ENCODE measurements at places on chromosomes 1 and 21.

DNA sequence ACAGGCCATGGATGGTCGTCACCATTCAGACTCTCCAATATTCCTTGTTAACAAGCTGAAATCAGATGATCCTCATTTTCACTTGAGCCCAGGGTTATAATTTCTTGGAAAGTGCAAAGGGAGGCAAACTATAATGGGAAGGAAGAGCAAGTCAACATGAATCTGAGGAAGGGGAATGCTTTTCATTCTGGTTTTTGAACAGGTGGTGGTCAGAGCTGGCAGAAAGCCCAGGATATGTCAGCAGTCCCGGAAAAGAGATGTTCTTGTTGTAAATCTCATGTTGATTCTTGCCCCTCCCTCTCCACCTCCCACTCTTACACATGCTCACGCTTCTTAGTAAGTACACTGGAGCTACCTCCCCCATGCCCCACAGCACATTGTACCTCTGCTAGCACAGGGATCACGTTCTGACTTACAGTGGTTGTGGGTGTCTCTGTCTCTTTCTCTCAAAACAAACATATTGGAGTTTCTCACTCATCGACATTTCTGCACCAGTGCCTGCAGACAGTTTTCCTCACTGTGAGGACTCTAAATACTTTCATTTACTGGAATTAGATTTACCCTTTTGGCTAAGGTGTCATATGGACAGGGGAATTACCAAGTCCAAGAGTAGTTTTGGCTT, 77.6 kb downstream of the XCL2 start:
- no peak for DNase-seq

GRCh38 chr1:41608211-41608610, 123.7 kb upstream of the EDN2 start:
- no peak for DNase-seq

DNA sequence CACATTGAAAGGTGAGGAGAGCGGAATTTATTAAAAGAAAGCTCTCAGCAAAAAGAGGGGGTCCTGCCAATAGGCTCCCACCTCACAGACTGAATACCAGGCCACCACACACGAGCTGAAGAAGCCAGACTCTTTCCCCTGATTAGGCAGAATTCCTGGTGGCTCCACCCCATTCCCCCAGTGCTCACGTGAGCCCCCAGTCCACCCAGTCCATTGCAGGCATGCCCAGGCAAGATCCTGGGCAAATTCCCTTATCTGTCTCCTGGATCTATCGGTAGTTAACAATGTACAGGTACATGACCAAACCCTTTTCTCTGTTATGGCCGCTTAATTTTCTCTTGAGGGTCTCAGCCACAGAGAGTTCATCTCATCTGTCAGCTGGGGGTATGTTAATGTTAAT, 54.6 kb upstream of the BTG3 start:
- no peak for DNase-seq

DNA sequence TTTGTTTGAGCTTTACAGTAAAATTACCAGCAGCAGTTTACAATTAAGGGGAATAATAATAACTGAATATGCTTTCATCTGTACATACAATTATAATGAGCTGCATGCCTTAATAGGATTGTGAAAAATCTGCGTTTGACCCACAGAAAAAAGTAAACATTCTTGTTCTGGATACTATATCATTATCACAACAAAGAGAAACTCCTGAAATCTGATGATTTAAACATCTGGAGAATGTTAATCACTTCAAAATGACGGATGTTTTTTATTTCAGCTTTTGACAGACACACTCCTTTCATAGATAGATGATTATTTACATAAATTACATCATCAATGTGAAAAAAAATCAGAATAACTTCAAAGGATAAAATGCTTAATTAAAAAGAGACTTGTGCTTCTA, 58.5 kb downstream of the TYW3 start:
- DNase-seq, result no peak

DNA sequence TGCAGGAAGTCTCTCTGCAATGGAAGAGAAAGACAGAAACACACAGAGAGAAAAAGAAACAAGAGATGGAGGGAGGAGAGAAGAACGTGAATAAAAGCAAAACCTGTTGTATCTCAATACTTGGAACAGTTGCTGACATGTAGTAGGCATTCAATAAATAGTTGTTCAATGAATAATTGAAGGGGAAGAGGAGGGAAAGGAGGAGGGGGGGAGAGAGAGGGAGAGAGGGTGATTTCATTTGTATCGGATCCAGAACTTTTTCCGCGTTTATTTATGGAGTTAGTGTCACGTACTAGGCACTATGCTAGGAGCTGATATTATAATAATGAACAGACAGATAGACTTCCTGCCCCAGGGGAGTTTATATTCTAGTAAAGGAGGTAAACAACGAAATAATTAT, 144.1 kb downstream of the OMA1 start:
- no peak for DNase-seq

GRCh38 chr1:92476071-92476631, 10.6 kb downstream of the GFI1 start:
- no peak for DNase-seq

DNA sequence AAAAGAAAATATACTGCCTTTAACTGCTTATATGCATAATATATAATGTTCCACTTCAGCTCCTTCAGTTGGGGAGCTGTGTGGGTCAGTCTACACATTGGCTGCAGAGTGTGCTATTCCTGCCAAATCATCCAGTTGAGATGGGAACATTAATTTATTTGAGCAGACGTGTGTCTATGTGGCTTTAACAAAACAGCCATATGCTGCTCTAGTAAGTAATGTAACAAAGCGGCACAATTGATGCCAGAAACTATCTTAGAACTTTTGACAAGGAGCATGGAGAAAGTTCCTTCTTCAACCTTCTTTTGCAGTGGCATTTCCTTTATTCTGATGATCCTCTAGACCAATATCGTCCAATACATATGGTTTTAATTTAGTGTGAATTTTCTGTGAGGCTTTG, 285.9 kb upstream of the C1orf87 start:
- DNase-seq, result no peak

DNA sequence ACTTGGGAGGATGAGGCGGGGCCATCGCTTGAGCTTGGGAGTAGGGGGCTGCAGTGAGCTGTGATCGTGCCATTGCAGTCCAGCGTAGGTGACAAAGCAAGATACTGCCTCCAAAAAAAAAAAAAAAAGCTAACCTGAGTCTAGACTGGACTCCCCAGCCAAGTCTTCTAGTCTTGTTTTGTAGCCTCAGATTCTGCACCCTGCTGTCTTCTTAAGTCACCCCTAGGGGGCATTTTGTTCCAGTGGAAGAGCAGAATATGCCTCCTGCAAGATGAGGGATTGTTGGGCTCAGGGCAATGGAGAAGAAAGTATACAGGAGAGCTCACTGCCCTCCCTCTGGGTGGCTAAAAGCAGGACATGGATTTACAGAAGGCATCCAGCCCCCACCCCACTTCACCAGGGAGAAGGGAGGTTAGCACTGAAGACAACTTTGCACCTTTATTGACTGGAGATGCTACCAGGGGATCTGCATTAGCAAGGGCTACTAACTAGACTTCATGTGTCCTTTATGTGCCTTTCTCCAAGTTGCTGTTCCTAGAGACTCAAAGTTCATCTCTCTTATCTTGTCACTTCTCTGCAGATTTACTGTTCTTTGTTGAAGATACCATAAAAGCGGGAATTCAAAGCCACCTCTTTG, 15.3 kb upstream of the RNF187 start:
- DNase-seq, result no peak

DNA sequence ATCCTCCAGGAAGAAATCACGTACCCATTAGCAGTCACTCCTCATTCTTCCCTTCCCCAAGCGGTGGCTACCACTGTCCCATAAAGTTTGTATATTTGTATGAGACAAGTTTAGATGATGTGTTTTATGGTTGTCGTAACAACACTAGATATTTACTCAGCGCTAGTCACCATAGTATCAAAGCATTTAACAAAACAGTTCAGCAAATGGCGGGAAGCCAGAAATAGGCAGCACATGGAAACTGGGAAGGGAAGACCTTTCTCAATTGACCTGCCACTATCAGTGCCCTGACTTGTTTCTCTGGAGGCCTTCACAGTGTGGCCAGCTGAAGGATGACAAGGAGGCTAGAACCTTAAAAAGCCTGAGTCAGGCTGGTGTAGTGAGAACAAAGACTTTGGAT, 31.1 kb downstream of the CNST start:
- no peak for DNase-seq

DNA sequence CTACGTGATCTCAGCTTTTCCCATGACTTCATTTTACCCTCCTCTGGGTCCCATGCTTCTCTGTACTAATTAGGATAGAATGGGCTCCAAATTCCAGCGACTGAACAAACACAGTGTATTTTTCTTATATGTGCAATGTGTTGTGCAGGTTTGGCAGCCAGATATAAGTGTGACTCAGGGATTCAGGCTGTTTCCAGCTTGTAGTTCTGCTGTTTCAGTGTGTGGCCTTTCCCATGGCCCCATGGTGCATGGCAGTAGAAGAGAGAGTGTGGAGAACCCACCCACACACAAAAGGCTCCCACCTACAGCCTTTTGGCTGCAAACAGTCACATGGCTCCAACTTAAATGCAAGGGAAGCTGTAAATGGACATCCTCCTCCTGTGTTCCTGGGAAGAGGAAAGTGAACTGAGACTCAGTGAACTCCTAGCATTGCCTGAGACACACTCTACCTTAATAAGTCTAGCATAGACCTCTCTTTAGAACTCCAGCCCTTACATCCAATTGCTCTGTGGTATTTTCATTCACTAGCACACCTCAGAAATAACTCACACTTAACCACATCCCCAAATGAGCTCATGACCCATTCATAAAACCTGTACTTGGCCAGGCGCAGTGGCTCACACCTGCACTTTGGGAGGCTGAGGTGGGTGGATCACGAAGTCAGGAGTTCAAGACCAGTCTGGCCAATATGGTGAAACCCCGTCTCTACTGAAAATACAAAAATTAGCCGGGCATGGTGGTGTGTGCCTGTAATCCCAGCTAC, 58.7 kb downstream of the KIAA0040 start:
- no peak for DNase-seq

DNA sequence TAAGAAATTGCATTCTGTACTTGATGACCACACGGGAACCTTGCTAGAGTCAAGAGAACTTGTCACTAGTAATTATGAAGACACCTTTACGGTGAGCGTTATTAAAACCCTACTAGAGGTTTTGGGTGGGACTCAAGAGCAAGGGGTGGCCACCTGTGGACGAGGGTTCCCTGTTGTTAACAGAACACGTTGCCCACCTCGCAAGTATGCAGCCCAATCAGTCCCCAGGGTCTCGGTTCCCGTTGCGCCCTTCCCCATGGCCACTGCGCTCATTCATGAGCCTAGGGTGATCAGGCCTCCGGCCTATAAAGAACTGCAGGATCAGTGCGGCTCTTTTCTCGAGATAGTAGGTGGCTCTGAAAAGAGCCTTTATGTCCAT, 30.2 kb upstream of the RNF187 start:
- no peak for DNase-seq

DNA sequence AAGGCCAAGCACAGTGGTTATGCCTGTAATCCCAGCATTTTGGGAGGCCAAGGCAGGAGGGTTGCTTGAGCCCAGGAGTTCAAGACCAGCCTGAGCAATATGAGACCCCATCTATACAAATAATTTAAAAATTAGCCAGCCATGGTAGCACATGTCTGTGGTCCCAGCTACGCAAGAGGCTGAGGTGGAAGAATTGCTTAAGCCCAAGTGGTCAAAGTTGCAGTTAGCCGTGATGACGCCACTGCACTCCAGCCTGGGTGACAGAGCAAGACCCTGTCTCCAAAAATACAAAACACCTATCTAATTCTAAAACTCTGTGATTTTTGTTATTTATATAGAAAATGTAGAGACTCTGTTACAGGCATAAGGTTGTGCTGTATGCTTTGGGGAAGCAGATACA, 44.2 kb upstream of the ZYG11A start:
- no peak for DNase-seq

DNA sequence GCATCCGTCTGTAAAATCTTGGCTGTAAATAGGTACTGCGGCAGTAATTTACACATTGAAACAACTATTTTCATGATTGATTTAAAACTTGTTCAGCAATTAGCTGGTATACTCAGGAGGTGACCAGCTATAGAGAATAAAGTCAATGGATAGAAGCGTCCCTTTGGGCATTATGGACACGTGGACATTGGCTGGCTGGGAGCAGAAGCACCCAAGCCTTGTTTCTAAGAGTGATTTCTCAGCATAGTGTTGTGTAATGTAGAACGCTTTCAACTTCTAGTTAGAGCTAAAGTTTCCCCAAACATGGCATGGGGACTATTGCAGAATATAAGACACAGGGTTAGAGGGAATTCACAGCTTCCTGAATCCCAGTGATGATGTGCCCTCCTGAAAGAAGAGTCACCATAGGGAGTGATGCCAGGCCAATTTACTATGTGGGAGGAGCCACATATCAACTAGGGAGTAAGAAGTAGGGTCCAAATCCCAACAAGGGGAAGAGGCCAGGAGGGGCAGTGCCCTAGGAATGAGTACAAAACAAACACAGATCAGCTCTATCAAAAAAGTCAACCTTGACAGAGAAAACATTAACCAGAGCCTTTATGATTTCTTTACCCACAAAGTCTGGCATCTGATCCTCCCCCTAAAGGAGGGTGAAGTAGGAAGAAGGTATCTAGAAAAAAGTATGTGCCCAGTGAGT, 92.7 kb downstream of the SUSD4 start:
- DNase-seq, result no peak

DNA sequence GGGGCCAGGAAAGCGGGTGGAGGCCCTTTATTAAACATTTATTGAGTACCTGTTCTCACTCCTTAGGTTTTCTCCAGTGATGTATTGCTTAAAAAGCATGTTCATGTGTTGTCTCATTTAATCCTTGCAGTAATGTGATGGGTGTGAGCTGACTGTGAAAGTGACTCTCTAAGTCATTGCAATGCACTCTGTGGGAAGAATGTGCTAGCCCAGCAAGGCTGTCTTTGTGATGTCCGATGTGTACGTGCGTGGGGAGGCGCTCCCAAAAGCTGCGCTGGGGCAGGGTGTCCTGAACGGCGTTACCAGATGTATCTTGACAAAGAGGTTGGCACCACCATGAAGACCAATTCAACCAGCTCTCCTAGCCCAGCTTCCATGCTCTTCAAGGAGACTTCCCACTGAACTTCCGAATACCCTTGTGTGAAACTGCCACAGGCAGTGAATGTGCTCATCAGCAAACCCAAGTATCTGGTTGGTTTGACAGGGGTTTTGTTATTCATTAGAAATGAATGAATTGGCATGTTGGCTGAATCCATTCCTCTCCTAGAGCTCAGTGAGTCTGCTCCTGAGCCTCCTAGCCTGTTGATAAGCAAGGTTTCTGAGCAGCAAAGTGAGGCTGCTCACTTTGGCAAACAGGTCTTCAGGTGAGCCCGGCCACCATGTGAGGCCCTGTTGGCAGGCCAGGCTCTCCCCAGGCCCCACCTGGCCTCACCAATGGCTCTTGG, 28.0 kb downstream of the NUAK2 start:
- DNase-seq, result no peak

GRCh38 chr1:104291156-104291555, 541.5 kb downstream of the AMY1C start:
- no peak for DNase-seq

All from ecto neural progenitor cell (in vitro differentiated cells).